ENCODE measurements at places on chromosomes 12 and 14.

DNA sequence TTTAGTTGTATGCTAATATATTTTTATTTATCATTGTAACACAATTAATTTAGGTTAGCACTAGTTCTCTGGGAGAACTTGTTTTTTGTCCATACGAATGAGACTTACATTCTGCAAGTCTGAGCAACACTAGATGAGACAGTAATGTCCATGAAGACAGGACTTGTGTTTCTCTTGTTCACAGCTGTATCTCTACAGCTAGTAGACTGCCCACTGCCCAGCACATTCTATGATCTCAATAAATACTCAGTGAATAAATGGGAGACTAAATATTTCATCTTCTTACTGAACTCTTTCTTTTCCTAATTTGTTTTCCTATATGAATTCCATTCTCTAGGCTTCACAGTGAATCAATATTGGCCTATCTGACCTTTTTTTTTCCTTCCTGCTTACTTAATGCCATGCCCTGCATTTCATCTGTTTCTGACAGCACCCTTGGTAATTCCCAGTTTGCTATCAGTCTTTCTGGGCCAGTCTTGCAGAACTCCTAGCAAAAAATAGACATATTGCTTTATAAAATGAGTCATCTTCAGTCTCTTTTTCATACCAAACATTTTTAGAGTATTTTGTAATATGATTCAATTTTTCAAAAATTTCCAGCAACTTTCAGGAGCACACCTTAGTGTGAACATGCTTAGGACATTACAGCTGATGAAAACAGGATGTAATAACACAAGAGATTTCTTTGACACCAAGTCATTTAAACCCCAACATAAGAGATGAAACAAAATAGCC, 185.5 kb upstream of the ATP2B1 start:
- DNase-seq = no peak

- no peak for DNase-seq
Measured at GRCh38 chr14:103879570-103880347, 32.4 kb upstream of the PPP1R13B start.

- DNase-seq = no peak
Measured at GRCh38 chr12:113726254-113726819, 239.8 kb downstream of the RBM19 start.

GRCh38 chr12:46998811-46999368, 80.5 kb upstream of the PCED1B start:
- DNase-seq = no peak

DNA sequence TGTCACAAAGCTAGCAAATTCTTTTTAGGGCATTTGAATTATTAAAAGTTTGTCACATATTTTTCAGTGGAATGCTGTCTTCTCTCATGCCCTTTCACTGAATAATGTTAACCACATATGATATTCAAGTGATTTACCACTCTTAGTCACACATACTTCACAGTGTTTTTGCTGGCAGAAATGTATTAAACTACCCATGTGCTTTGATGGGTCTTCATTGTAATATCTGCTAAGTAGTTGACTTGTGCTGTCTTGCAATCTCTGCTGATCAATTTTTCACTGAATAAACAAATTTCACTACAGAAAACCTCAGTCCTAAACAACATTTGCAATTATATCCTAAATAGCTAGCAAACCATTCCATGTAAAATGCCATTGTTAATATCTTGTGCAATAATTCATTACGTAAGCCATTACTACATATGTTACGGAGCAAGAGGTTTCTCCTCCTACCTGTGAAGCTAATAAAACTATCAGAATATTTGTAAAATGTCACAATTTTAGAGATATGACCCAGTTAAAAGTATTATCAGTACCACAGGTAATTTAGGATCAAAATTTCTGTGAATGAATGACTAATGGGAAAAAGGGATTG, 64.6 kb upstream of the LMO3 start:
- DNase-seq = no peak

- peak; percentile 62 for DNase-seq
Measured at GRCh38 chr12:6323340-6323994, 13.0 kb downstream of the PLEKHG6 start.

DNA sequence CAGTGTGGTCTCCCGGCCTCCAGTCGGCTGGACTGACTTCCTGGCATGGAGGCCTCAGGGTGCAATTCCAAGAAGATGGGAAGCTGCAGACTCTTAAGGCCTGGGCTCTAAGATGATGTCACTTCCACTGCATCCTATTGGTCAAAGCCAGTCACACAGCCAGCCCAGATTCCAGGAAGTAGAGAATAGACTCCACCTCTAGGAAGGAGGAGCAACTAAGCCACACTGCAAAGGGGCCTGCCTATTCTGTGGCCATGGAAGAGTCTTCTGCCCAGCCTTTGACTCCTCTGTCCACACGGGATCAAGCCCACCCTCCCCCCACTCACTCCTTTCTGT, 103.9 kb upstream of the RFLNA start:
- DNase-seq = no peak

DNA sequence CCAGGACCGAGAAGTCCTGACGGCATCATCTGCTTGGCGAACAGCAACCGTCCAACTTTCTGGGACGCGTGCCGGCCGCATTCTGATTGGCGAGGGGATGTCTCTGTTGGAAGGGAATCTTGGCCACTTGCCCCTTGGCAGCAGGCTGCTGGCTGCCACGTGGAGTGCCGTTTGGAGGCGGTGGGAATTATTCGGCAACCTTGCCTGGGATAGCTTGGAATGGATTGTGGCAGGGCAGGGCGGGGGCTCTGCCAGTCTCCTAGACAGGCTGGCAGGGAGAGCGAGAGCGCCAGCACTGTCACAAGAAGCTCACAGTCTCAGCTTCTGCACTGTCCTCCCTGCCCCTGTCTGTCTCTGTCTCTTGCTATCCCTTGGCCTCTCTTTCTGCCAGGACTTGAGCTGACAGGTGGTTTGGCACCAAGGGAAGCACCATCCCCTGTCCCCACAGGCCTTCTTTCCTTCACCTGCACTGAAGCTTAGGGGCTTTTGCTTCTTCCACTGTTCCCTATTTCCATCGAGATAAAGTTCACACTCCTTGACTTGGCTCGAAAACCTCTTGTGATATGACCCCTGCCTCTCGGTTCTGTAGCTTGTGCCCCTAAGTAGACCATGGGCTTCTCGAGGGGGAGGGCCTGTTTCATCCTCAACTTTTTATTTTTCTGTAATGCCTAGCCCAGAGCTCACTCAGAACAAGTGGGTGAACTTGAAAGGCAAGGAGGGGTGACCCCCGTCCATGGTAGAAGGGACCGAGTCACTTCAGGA, 201.9 kb downstream of the PHETA1 start:
- DNase-seq = no peak

DNA sequence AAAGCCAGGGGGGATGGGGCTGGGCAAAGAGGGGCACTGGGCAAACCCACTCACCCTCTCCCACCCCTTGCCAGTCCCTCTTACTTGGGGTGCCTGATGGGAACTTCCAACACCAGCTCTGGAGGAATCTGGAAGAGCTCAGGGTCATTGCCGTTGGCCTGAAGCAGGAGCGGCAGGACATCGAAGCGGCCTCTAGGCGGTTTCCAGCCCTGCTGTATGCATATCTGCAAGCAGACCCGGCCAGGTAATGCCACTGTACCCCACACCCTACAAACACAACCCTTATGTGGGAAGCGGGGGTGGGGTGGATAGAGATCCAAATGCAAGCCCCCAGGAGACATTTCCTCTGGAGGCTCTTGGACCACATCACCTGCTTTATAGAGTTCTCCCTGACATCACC, 83.6 kb downstream of the NOS1 start:
- no peak for DNase-seq

DNA sequence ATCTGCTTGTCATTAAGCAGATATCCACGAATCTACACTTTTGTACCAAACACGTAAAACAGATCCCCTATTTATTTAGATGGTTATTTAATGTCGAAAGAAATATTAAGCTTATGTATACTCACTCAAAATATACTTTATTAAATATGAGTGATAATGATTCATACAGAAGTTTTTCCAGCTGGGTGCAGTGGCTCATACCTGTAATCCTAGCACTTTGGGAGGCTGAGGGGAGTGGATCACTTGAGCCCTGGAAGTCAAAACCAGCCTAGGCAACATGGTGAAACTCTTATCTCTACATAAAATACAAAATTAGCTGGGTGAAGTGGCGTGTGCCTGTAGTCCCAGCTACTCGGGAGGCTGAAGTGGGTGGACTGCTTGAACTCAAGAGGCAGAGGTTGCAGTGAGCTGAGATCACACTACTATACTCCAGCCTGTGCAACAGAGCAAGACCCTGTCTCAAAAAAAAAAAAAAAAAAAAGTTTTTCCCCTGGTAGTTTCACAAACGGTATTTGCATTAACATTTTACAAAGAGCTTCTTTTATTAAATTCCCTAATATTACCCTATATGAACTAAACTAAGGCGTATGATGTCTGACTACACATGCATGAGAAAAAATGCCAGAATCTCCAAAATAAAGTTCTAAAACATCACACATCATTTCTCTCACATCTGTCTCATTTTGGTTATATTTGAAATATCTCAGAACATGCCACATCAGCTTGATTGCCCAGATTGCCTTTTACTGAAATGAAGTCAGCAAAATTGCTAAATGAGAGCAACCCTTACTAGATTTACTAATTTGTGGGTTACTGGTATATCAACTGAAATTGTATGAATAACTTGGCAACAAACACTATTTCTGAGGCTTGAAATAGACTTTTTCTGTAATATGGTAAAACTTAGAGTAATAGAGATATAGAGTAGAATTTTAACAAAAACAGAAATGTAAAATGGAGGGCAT, 74.9 kb downstream of the PAWR start:
- DNase-seq = no peak

Measured in B cell (primary cell).